ENCODE measurements at places on chromosomes 3 and 15.

- peak; percentile 22 for DNase-seq
Observed at GRCh38 chr15:67433495-67434099, 87.3 kb upstream of the C15orf61 start.

GRCh38 chr3:48190911-48191310 is 2.7 kb upstream of the CDC25A start:
- no peak for DNase-seq

GRCh38 chr3:147218965-147219364 is 187.4 kb downstream of the ZIC4 start:
- DNase-seq: no peak

DNA sequence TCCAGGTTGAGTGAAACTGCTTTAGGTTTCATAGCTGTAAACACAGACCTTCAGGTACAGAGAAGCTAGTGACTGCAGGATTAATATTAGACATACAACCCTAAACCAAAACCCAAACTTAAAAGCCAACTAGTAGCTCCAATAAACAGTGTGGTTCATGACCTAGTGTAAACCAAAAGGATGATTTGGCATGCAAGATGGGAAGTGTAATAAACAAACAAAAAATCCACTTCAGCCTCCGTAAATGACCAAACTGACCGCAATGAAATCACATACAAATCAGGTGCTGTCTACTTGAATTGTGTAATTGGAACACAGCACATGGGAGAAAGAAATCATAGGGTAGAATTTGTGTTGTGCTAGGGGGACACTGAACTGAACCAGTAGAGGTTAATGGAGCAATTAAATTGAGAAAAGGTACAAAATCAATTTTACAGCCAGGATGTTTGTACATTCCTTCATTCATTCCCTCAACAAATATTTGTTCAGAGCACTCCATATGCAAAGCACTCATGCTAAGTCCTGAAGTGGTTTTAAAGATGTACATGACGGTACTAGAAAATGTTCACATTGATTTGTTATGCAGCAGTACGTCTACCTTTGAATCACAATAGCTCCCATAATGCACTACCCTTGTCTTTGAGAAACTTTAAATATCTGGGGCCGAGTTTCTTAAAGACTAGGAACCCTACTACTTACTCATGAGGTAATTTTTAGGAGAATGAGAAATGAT is 21.4 kb upstream of the CHST2 start:
- DNase-seq: peak; percentile 52

DNA sequence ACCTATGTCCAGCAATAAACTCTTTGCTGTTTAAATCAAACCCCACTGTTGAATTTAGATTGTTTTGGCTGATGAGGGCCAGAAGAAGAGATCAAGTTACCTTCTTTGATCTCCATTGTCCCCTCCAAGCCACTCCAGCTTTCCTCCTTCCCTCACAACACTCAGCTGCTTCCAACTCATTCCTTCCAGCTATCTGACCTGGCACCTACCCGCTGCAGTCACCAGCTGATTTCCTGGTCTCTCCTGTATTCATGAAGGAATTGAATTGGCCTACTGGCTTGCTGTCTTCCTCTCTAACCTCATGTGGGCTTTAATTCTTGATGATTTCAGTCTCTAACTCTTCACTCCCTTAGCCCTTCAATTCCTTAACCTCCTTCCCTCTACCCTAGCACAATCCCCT is 40.8 kb upstream of the ABHD17C start:
- DNase-seq: no peak

DNA sequence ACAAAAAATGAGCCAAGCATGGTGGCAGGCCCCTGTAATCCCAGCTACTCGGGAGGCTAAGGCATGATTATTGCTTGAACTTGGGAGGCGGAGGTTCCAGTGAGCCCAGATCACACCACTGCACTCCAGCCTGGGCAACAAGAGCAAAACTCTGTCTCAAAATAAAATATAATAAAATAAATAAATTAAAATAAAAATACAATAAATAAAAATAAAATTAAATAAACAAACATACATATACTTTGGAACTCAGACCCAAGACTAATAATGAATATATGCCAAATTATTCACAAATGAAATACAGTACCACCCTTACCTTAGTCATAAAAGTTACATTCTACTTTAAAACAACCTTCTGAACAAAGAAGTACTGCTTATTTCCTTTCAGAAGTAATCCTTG is 81.8 kb downstream of the SCAPER start:
- no peak for DNase-seq

DNA sequence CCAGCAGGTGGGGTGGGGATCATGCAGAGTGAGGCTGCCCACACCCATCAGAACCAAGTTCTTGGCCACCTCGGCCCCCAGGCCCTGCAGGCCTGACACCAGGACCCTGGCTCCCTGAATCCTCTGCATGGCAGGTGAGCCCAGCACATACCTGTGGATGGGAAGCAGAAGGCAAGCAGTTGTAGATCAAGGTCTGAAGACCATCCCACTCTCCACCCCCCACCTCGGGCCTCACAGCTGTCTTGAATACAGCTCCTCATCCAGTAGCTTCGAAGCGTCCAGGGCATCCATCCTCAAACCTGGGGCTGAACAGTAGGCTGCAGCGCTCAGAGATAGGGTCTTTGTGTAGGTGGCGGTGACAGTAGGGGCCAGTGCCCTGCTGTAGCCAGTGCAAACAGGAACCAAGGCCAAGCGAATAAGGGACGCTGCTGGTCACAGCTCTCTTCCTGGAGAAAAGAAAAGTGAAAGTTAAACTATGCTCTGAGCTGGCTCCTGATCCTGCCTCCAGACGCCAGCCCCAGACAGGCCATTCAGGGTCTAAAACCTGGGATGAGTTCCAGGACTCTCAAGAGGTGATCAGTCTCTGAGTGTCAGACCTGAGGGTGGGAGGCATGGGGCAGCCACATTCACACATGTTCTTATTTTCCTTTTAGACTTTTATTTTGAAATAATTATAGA is at the start of gene UBA7:
Gene UBA7 (minus strand): TSS at position 457 of the 678 bp plus-strand sequence. CDS start 166 bp downstream, at position 291.
- DNase-seq: no peak

DNA sequence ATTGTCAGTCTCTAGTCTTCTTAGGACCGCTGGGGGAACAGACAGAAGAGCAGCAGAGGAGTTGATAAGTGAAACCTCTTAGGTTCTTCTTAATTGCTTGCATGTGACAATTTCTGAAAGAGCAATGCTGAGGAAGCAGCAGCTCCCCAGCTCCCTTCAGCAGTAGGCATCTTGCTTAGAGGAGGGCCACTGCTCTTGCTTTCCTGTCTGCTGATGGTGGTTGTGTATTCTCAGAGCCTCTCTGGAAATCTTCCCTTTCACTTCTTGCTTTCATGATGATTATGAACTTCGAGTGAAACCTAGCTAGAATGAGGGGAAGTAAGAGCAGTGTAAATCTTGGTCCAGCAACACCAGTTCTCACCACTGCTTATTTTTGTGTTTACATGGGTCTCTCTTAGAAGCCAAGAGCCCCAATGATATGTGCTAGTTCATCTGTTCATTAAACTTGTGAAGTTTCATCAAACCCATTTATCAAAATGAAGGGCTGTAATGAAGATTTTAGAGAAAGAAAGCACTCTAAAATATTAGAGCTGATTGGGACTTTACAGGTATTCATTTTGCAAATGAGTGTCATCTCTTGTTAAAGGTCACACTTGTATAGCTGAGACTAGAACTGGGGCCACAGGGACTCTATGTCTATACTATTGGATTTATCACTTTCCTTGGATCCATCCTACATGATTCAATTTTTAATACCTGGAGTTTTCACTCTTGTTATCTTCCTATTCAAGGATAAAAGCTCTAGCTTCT is 246.7 kb downstream of the LPP start:
- DNase-seq: no peak

Measured in NCI-H526 treated with DMSO at 0.1 percent for 48 hours (cell line).